ENCODE measurements at places on chromosomes 13 and 19. TPM values are rescaled to one million over a fixed set of nuclear protein-coding genes. Genes with fewer than 3 reads are reported as not detected.

The PLIN5 gene
- not detected for total RNA-seq

The OR7A10 gene
- total RNA-seq: not detected

The FGF22 gene
- total RNA-seq: 0.39 TPM

The CCL25 gene
- not detected for total RNA-seq

The ZIM2 gene
- not detected for total RNA-seq

The DAND5 gene
- 0.11 TPM for total RNA-seq

The KLK11 gene
- total RNA-seq: not detected

The SIRT6 gene
- total RNA-seq: 11.0 TPM

The CGB1 gene
- total RNA-seq: not detected

The ZNF724 gene
- total RNA-seq: 7.3 TPM

The ZNF492 gene
- total RNA-seq: 0.43 TPM

The BEST2 gene
- total RNA-seq: not detected

The SHISA2 gene
- total RNA-seq: 16.6 TPM

The MTUS2 gene
- 7.9 TPM for total RNA-seq

The PHF11 gene
- 12.8 TPM for total RNA-seq

The ELSPBP1 gene
- total RNA-seq: not detected

The CEACAM21 gene
- total RNA-seq: not detected

The KCNN4 gene
- total RNA-seq: 85.2 TPM

The B3GNT8 gene
- 6.3 TPM for total RNA-seq

The OVOL3 gene
- total RNA-seq: not detected

The SIGLEC12 gene
- not detected for total RNA-seq

The ZNF417 gene
- total RNA-seq: 24.4 TPM

The PCDH9 gene
- total RNA-seq: 25.8 TPM

The TMEM190 gene
- 2.0 TPM for total RNA-seq

The SELENOV gene
- not detected for total RNA-seq

The ZNF726 gene
- total RNA-seq: 5.9 TPM

The KLK15 gene
- not detected for total RNA-seq

The ZNF865 gene
- total RNA-seq: 2.0 TPM

The IER2 gene
- 38.8 TPM for total RNA-seq

The CD79A gene
- 0.87 TPM for total RNA-seq

The PRSS57 gene
- not detected for total RNA-seq

Data from placental epithelial cell (primary cell).